ENCODE measurements at places on chromosomes 16 and 17. TPM values are rescaled to one million over a fixed set of nuclear protein-coding genes. Genes with fewer than 3 reads are reported as not detected.

TNFSF12 gene
- polyA plus RNA-seq, result 0.95 TPM

ZNF597 gene
- 0.34 TPM for polyA plus RNA-seq

ANKRD40CL gene
- polyA plus RNA-seq, result not detected

COX4I1 gene
- 1,078 TPM for polyA plus RNA-seq

POLR2C gene
- 97.5 TPM for polyA plus RNA-seq

NPIPA7 gene
- 2.5 TPM for polyA plus RNA-seq

- DNase-seq, result no peak
Measured at GRCh38 chr17:81648013-81648706, 8.2 kb downstream of the PDE6G start.

- no peak for DNase-seq
Measured at GRCh38 chr16:65789161-65789945, 577.1 kb upstream of the CDH5 start.

DNA sequence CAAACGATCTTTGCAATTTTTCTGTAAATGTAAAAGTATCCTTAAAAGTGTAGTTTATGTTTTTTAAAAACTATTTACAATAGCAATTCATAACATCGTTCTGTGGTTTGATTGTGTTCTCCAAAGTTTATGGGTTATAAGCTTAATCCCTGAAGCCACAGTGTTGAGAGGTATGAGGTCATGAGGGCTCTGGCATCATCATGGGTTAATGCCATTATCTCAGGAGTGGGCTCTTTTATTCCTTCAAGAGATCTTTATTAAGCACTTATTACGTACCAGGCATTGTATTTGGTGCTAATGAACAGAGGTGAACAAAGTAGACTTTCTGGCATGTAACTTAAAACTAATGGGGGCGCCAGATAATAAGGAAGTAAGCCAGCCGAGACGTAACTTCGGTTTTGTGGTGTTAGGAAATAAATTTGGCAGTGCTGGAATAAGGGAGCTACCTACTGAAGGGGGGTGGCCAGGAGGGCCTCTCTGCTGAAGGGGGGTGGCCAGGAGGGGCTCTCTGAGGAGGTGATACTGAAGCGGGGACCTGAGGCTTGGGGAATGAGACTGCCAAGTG, 158.1 kb downstream of the VPS53 start:
- no peak for DNase-seq

DNA sequence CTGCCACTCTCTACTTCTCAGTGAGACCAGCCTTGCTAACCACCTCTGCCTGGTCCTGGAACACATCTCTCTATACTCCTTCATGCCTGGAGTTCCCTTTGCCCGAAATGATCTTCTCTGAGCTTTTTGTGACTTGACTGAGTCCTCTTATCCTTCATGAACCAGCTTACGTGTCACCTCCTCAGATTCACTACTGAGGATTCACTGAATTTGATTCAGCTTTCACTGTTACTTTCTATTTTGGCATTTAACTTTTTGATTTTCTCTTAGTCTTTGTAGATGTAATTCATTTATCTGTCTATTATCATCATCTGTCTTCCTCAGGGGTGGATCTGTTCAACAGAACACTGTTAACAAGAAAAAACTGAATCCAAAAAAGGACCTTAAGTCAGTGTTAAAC, 95.6 kb downstream of the RPGRIP1L start:
- no peak for DNase-seq

DNA sequence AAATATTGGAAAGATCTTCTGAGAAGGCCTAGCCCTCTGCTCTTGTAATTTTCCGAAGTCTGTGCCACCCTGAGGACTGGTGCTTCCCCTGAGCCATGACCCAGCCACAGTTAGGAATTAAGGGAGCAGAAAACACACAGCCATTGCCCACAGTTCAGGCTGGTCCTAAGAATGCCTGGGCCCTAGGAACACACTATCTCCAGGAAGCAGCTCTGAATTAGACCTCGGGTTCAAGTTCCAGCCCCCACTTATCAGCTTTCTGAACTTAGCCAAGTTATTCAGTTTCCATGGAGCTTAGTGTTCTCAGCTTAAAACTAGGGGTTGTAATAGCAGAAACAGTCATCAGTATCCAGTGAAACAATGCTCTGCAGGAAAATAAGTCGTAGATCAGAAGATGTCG, 56.0 kb downstream of the CDH13 start:
- DNase-seq, result no peak

DNA sequence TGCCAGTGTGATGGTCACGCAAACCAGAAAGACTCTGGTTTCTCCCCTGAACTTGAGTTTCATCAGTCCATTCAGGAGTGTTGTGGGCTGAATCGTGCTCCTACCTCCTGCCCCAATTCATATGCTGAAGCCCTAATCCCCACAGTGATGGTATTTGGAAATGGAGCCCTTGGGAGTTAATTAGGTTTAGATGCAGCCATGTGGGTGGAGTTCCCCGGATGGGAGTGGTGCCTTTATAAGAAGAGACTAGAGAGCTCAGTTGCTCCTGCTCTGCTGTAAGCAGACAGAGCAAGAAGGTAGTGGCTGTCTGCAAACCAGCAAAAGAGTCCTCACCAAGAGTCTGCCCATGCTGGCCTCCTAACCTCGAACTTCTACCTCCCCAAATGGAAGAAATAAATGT, 160.3 kb upstream of the DYNLRB2 start:
- DNase-seq, result no peak

GRCh38 chr17:72934927-72935326, 157.6 kb downstream of the SLC39A11 start:
- no peak for DNase-seq

DNA sequence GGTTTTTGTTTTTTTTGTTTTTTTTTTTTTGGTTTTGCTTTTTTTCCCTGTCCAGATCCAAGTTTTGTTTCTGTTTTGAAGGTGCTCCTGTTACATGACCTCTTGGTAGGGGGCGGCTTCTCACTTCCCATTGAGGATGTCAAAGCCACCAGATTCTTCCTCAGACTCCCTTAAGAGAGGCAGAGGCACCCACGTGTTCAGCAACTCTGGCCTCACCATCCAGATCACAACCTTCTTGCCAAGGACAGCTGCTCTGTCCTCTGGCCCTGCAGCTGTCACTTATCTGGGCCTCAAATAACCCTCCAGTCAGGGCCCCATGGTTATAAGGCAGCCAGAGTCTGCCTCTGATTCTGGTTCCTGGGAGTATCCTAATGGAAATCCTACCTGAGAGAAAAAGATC, 208.5 kb downstream of the STX8 start:
- no peak for DNase-seq

GRCh38 chr17:19664136-19664820, 15.7 kb downstream of the ALDH3A2 start:
- DNase-seq, result no peak
